ENCODE measurements at places on chromosomes 12 and 14.
A peak's percentile ranks its signal among the peaks of the same experiment; 100 is the strongest.

- no peak for DNase-seq
Measured at GRCh38 chr14:25006961-25007795, 42.8 kb downstream of the STXBP6 start.

DNA sequence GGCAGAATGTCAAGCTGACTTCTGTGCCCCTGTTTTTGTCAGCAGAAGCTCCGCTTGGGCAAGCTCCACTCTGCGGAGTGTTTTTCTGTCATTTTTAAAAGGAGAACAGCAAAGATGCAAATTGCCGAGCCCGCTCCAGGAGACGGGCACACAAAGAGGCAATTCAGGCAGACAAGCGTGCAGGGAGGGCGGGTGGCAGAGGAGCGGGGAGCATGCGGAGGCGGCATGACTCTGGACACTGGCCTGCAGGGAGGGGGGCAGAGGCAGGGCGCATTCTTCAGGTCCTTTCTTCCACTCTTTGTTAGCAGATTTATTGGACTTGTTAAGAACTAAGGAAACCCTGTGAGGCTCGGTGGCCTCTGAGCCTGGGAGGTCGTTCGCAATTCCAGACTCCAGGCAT is 187.3 kb upstream of the RMST start:
- peak; percentile 80 for DNase-seq

- DNase-seq = no peak
Measured at GRCh38 chr12:64082116-64082515, 140.0 kb downstream of the KICS2 start.

DNA sequence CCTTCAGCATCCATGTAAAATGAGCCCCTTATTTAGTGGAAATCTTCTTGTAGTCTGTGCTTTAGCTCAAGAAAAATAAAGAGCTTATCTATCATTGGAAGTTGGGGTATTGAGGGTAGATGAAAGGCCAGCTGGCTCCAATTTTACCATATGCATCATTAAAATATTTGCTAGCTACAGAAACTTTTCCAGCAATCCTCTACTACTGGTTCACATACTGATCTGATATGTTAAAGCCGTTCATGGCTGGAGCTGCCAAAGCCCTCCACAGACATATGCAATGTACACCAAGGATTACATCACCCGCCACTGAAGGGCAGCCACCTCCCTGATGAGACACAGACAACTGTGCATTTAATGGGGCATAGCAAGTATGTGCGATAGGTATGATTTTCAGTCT is 1205.3 kb downstream of the GALC start:
- no peak for DNase-seq

DNA sequence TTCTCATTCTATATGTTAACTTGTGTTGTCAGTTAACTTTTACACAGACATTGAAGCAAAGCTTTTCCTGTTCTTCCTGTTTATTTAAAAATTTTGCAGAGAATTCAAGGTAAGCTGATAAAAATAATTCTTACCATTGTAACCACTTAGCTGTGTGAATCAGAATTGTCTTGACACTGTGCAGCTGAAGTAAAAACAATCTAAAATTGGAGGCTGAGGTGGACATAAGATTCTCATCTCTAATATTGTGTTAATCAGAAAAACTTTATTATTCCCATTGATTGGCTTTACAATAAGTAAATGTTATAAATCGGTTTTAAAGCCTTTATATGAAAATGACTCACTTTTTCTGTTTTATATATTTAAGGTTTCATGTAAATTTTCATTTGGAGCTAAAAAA is 240.3 kb upstream of the PLEKHG7 start:
- DNase-seq = no peak

GRCh38 chr14:95098984-95099599 is 58.2 kb downstream of the DICER1 start:
- no peak for DNase-seq

- DNase-seq = no peak
Measured at GRCh38 chr12:65362234-65363031, 84.0 kb downstream of the MSRB3 start.

DNA sequence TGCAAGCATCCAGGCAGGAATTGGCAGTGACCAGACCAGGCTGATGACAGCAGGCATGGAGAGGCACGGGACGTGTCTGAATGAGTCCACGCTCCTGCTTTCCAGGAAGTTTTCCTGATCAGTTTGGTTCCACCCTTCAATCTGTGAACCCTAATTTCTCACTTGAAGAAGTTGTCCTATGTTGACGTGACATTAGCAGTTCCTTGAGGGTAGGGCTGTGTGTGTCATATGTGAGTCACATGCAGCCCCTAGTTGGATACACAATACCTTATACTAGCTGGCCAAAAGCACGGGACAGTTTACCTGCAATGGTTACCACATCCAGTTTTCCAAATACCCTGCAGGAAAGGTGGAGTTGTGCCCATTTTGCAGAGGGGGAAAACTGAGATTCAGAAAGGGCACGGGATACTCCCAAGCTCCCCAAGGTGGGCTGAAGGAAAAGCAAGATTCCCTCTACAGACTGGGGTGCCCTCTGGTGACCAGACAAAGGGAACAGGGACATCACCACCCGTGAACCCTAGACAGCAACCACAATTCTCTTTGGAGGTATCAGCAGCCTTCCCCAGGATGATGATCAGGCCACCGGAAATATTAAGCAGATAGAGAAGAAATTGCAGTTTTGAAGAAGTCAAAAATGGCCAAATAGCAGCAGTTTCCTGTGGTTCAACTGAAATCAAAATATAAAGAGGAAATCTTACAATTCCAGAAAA is 194.5 kb downstream of the PHETA1 start:
- no peak for DNase-seq

- DNase-seq = no peak
Measured at GRCh38 chr12:111438481-111438880, 32.8 kb downstream of the SH2B3 start.

GRCh38 chr14:74712499-74713394 is at the start of the genes AREL1 and FCF1:
Gene AREL1, minus strand, starts transcription at chr14:74713080. Its CDS starts 27,465 bp downstream, at chr14:74685615.
Gene FCF1, plus strand, starts transcription at chr14:74713144. Its CDS starts 54 bp downstream, at chr14:74713198.
- no peak for DNase-seq

- DNase-seq = no peak
Measured at GRCh38 chr12:47870175-47870781, 34.5 kb downstream of the VDR start.

GRCh38 chr14:54609576-54609975 is 42.6 kb downstream of the SAMD4A start:
- DNase-seq = no peak

GRCh38 chr12:90925562-90925961 is 29.4 kb downstream of the CCER1 start:
- no peak for DNase-seq

- no peak for DNase-seq
Measured at GRCh38 chr12:50059440-50060119, 2.2 kb downstream of the ASIC1 start.

GRCh38 chr14:51533160-51533559 is 118.5 kb upstream of the FRMD6 start:
- no peak for DNase-seq

- no peak for DNase-seq
Measured at GRCh38 chr12:96081596-96081995, 46.2 kb upstream of the LTA4H start.

DNA sequence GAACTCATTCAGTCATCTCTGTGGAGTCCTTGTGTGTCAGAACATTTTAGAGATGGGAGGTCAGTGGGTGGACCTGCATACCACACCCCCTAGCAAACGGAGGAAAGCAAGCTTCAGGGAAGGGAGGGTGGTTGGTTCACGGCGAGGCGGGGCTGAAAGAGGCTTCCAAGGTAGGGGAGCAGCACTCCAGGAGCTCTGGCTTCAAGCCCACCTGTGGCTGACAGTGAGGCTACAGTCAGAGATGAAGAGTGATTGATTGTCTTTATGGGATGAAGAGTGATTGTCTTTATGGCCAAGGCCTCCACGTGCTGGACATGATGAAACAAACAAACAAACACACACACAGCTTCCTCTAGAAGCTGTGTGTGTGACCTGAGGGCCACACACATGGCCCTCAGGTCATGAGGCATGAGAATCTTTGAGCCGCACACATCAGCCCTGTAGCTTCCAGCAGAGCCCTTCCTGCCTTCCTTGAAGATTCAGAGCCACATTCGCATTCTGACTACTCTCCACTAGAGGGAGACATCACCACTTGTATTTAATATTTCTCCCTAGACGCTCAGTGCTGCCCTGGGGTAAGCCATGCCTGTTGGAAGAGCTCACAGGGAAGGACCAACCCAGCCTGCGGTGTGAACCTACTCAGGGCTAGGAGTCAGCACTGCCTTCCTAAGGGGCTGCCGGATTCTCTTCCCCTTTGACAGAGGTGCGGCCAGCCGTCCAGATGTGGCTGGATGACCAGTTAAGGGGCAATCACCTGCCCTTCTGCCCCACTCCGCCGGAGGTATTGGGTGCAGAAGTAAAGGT is 54.4 kb upstream of the KCNA1 start:
- peak; percentile 55 for DNase-seq

- DNase-seq = no peak
Measured at GRCh38 chr12:6226679-6227051, 26.5 kb downstream of the CD9 start.

GRCh38 chr12:22598763-22599161 is 26.2 kb upstream of the ETNK1 start:
- DNase-seq = no peak

DNA sequence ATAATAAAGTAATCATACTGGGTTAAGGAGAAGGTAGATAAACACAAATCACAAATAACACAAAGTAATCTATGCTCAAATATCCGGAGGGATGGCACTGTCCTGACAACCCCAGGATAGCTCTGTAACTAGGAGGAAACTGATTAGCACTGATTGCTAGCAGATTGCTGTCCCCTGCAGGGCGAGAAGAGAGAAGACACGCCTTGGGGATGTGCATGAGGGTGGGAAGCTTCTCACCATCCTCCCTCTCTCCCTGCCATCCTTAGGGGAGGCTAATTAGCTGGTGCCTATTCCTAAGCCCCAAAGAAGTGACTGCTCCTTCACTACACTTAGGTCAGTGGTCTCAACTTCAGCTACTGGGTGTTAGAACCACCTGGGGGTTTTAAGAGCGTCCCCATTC is 27.0 kb upstream of the TMEM260 start:
- no peak for DNase-seq

- DNase-seq = peak; percentile 18
Measured at GRCh38 chr12:81759190-81760051, at the start of gene PPFIA2. Gene PPFIA2, minus strand, starts transcription at chr12:81759350.

- no peak for DNase-seq
Measured at GRCh38 chr14:24911324-24912109, 138.4 kb downstream of the STXBP6 start.

GRCh38 chr14:96901227-96901626 is 104.0 kb downstream of the VRK1 start:
- no peak for DNase-seq

- no peak for DNase-seq
Measured at GRCh38 chr12:67893022-67893580, 96.1 kb upstream of the IFNG-AS1 start.

GRCh38 chr12:57332646-57333312 is 81.8 kb upstream of the STAC3 start:
- DNase-seq = no peak

GRCh38 chr12:69620077-69620476 is 9.4 kb upstream of the LRRC10 start:
- DNase-seq = no peak

DNA sequence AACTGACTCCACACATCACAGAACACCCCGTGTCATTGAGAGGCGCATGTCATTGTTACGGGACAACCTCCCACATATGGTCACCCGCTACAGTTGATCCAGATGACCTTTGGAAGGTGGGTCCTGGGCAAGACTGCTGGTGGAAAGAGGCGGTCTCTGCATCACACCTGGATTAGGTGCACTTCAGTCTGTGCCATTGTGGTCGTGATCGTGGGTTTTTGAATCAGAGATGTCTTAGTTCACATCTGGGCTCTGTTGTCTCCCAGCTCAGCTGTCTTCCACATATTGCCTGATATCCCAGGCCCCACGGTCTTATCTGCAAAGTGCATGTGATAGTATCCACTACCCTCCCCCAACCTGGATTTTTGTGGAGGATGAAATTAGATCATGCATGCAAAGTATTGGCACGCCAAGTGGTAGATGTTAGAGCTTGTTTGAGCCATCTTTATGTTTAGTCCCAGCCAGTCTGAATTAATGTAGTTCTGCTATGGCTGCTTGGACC is 208.7 kb upstream of the FOXN3 start:
- no peak for DNase-seq

- DNase-seq = no peak
Measured at GRCh38 chr14:42130815-42131214, 524.1 kb downstream of the LRFN5 start.

GRCh38 chr14:38973083-38973700 is 129.8 kb downstream of the SEC23A start:
- DNase-seq = no peak

DNA sequence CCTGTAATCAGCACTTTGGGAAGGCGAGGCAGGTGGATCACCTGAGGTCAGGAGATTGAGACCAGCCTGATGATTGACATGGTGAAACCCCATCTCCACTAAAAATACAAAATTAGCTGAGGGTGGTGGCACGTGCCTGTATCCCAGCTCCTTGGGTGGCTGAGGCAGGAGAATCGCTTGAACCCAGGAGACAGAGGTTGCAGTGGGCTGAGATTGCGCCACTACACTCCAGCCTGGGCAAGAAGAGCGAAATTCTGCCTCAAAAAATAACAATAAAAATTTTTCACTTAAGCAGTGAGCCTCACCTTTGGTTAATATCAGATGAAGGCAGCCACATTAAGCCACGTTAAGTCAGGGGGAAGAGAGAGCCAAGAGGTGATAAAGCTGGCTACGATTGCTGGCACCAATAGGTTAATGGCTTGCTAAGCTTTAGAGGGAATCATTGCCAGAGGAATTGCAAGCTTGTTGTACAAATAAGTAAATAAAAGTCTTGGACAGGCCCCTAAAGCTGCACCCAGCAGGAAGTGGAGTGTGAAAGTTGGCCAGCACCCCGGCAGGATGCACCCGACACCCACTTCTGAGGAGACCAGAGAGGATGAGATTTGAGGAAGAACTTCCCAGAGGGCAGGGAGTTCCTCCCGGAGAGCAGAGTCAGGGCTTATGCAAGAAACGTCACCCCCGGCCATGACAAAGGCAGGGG is 41.3 kb upstream of the TESC start:
- DNase-seq = no peak
